ENCODE measurements at places on chromosomes 5 and 9.

- DNase-seq, result no peak
Observed at GRCh38 chr9:74122661-74123060, 374.5 kb upstream of the RORB start.

DNA sequence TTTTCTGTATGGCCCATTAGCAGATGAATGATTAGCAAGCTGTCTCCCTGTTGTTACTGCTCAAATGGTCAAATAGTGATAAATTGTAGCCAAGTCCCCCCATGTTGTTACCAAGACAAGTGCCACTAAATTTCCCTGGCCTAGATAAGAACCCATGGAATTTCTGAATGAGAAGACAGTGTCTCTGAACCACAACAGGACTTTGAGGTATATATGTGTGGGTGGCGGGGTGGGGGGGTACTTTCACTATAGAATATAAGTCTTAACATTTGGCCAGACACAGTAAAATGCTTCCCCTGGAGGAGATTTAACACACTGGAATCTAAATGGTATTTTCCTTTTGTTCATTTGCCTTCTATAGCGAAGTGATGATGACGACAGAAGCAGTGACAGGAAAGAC, 28.7 kb downstream of the XPA start:
- no peak for DNase-seq

DNA sequence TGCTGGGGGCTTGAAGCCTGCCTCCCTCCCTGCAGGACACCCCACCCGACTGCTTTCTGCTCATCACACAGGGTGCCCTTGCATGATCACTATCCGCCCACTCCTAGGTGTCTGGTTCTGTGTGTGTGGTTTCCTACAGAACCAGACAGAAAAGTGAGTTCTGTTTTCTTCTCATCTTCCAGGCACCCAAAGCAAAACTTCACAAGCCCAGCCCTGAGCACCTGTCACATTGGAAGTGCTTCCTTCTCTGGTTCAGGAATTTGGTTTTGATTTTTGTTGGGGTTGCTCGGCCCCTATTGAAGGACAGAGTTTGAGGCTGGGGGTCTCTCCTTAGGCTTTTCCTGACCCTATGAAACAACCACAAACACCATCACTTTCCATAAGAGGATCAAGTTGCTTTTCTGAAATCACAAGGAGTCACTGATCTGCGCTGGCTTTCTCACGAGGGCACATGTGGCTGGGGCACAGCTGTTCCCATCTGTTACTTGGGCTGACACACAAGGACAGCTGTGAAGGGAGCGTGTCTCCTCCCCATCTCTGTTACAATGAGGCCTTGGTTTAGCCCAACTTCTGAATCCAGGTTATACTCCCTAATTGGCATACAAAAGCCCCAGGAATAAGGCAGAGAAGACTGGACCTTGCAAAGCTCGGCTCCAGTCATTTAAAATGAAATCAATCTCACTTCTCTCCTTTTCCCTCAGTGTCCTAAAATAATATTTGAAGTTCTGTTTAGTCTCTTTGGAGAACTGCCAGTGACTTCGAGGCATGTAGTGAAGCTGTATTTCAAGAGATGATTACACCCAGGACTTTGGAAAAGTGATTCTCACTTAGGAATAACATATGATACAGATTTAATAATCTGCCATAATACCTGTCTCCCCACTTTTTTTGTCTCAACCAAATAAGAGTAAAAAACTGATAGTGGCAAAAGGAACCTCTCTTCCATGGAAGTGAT, 213.1 kb upstream of the GAS1 start:
- DNase-seq, result no peak

DNA sequence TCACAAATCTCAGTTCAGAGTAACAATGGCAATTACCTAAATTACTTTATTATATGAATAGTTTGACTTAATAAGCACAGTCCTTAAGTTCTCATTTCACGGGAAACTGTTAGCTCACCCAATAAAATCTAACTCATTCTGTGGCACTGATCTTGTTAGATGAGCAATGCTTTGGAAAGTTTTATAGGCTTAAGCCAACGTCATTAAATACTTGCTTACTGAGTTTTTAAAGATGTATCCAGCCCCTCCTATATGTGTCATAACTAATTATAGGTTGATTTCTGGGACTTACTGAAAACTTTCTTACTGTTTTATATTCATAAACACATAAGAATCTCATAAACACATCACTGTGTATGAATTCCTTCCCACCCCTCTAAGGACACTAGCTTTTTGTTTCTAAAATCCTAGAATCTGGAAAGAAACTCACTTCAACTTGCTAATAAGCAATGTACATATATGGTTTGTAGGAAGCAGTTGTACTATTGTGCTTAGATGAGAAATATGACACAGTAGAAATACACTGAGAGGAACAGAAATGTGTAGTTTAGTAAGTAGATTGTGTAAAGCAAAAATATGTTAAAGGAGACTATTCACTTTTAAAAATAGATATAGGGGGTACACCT, 14.1 kb upstream of the MARCOL start:
- no peak for DNase-seq

- no peak for DNase-seq
Observed at GRCh38 chr5:164000819-164001218, 495.4 kb downstream of the MAT2B start.

GRCh38 chr5:17679597-17680203, 45.4 kb downstream of the TAF11L14 start:
- no peak for DNase-seq

DNA sequence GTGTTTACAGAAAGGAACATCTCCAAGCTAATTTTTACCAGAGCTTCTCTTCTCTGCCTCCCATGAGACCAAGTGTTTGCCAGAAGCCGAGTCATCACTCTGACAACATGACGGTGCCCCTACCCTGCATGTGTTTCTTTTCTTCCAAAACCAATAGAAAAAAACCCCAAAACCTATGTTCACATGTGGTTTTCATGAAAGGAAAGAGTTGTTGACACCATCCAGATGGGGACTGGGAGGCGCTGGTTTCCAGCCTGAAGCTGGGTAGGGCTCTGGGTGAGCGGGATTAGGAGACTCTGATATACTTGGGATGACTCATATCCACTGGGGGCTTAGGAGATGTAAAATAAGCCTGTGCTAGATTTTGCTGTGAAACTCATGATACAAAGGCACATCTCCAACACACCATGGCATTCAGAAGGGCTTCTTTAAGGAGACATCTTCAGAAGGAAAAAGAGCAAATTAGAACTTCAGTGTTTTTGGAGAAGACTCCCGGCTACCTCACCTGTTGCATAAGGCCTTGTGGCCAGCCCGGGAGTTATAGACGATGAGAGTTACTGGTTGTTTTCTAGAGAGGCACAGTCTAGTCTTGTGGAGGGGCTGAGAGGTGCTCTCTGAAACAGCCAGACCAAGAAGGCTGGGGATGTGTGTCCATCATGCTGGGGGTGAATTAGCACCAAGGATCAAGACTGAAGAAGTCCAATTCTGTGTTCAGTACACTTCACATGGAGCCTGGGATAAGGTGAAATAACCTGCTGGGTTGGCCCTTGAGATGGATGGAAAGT, 108.9 kb upstream of the LHFPL2 start:
- no peak for DNase-seq

DNA sequence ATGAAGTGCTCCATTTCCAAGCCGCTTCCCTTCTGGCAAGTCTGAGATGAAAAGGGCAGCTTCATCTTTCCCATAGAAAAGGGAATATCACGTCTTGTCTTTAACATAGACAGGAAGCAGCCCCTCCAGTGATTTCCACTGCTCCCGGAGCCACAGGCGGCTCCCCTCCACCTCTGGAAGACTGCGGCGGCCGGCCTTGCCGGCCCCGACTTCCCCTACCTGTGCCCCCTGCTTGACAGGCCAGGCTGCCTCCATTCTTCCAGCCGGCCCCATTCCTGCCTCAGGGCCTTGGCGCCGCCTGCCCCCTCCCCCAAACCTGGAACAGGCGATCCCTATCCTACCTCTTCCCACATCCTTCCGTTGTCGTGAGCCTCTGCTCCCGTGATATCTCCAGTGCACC, 141.8 kb downstream of the ZNF354C start:
- DNase-seq, result no peak

DNA sequence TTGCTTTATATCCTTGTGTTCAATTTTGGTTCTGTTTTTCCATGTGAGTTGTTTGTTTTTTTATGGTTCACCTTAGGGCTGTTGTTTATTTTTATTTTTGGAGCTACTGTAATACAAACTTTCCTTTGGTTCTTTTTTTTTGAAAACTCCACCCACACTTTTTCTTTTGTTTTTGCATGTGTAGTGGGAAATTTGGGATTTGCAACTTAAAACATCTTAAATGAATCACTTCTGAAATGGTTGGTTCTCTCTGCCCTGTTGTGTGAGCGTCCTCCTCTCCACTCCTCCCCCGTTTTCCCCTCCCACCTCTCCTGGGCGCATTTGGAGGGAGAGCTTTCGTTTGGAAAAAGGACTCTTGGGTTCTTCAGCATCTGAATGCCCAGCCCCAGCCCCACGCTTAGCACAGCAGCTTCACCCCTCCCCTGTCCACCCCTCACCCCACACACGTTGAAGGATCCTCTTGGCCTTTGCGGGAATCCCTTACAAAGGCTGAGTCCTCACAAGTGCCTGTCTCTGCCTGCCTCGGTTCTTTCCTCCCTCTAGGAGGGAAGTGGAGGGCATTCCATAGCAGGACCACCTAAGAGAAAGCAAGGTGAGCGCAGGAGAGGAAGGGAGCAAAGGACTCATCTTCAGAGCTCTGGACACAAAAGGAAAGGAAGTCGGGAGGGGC, 67.2 kb downstream of the DMRT1 start:
- DNase-seq, result no peak

GRCh38 chr9:118473521-118473920, 769.3 kb downstream of the TLR4 start:
- DNase-seq, result no peak
